ENCODE measurements at places on chromosomes 12 and 14.
A peak's percentile ranks its signal among the peaks of the same experiment; 100 is the strongest.

DNA sequence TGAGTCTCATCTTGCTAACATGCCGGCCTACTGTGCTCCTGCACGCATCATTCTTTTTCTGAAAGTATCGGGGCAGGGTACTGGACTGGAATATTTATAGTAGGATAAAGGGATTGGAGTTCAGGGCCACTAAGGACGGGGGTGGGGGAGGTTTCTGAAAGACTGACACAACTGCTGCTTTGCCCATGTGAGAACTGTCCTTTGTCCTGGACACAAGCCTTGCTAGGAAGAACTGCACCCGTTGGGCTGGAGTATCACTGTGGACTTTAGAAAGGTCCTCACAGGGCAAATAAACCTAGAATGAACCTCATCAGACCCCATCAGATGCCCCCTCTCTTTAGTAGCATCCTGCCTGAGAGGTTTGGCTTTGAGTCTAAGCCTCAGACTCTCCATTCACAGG lies 87.6 kb downstream of the PRMT8 start:
- no peak for DNase-seq

DNA sequence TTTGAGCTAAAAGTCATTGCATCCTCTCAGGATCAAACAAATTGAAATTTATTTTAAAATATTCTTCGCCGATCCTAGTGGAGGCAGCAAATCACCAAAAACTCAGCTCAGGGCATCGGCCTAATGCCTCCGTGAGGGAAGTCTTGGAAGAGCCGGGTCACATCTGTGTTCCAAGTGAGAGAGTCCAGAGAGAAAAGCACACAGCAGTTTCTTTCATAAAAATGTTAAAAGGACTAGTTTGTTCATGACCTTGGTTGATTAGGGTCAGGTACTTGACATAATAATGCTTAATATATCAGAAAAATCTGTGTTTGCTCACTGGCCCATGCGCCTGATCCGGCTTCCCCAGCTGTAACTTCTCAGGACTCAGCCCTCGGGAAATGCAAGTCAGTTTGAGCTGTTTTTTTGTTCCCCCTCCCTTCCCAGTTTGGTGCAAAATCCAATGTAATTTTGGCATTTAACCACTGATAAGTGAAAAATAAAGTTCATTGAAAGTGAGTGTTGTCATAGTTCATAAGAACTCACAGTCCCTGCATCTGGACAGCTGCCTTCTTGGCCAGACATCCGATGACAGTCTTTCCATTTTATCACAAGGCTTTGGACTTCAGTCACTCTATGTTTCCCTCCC lies 161.7 kb downstream of the CAND1 start:
- DNase-seq, result peak; percentile 67

DNA sequence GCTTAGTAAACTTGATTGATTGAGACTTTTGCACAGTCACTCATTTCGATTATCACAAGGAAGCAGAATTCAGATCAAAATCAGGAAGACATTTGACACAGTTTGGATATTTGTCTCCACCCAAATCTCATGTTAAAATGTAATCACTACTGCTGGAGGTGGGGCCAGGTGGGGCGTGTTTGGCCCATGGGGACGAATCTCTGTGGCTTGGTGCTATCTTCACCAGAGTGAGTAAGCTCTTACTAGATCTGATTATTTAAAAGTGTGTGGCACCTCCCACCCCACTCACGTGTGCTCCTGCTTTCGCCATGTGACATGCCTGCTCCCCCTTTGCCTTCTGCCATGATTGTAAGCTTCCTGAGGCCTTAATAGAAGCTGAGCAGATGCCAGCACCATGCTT lies 291.4 kb downstream of the PCNX1 start:
- DNase-seq, result no peak

GRCh38 chr14:74509587-74510222 lies 16.1 kb downstream of the ISCA2 start:
- DNase-seq, result no peak

- DNase-seq, result no peak
Observed at GRCh38 chr14:64053694-64054669, 201.2 kb downstream of the SYNE2 start.

- DNase-seq, result no peak
Observed at GRCh38 chr12:124418791-124419190, 123.9 kb downstream of the RFLNA start.

DNA sequence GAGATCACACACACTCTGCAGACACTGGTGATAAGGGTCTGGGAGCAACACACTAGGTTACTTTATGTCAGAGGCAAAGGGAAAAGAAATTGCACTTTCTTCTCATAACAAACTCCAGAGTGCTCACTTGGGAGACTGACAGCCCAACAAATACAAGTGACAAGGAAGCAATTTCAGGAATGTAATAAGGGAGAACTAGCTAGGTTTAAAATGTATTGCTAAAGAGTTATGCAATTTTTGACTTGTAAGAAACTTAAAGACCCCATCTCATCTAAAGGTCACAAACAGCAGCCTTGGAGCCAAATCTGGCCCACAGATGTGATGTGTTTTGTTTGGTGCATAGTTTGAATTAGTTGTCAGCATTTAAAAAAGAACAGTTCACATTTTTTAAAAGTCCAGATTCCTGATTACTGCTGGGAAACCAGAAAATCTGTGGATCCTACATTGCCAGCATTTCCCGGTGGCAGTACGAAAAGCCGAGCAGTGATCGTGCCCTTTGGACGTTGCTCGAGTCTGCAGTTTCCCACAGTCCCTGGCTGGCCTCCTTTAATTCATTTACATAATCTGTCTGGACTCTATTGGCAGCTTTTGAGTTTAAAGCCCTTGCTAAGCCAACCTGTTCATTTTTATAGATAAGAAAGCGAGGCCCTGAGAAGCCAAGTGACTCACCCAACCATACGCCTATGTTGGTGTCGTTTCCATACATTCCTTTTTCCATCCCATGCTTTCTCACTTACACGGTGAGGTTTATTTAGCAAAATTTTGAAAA lies 42.0 kb upstream of the ETV6 start:
- peak; percentile 11 for DNase-seq

Data from spinal cord (tissue), 10 donors.